ENCODE measurements at places on chromosomes 5 and 9.

- DNase-seq: no peak
Measured at GRCh38 chr9:110207071-110207641, 803 bp downstream of the C9orf152 start.

DNA sequence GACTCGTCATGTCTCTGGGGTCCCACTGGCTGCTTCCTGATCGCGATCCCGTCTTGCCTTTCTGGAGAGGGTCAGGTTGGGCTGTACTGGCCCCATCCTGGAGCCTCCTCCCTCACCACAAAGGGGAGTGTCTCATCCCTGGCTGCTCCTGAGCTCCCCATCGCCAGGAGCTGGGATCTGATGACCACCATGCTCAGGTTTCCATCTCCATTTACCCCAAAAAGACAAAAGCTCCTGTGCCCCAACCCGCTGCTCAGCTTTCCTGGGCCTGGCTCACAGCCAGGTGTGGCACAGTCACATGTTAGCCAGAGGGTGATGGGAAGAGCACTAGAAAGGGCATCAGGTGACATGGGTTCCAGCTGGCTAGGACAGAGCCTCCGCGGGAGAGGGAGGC lies 47.3 kb upstream of the CDKN2AIPNL start:
- no peak for DNase-seq

DNA sequence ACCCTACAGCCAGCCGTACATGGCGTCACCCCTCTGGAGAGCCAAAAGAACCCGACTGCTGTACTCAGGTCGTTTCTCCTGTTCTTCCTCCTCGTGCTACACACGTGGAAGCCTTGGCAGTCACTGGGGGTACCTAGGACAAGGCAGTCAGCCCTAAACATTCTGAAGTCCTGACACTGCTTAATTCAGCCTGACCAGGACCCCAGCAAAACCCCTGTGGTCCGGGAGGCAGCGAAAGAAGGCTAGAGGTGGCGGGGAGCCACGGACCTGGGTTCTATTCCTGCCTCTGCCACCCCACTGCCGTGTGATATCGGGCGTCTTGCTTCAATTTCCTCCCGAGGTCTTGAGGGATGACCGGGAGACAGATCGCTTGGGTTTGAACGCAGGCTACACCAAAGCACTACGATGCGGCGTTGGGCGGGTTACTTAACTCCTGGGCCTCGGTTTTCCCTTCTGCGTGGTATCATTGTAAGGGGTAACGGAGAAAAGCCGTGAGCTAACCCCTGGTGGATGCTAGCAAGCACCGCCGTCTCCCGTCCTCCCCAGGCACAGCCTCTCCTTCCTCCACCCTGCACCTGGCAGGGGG lies 429 bp upstream of the ARL10 start:
- no peak for DNase-seq

DNA sequence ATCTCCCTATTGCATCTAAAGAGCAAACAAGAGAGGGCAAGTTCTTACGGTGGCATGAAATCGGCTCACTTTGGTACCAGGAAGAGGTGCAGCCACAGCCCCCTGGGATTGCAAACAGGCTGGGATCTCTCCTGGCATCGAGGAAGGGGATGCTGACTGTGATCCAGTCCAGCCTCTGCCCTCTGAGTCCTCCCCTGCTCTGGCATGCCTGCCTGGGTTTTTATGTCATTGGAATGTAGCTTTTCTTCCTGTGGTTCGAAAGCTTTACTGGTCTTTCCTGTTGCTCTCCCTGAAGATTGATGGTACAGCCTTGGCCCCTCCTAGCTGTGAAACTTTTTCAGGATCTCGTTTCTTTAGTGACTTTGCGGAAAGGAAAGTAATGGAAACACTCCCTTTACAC lies 6.6 kb downstream of the SLC46A2 start:
- DNase-seq: no peak

GRCh38 chr9:120864719-120865118 lies 12.3 kb downstream of the PHF19 start:
- no peak for DNase-seq

DNA sequence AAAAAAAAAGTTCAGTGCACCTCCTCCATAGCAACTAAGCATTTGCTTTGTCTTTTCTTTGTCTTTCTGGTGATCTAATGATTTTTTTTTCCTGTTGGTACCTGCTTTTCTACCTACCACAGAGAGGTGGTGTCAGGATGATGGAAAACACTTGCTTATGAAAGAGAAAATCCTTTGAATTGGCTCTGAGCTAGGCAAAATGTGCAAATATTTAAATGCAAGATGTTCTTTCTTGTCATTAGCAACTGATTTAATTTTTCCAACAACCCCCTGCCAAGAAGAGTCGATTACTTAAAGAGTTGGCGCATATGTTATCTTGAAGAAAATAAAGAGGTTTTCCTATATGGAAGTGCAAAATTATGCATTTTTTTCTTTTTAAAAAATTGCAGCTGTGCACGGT lies 37.7 kb downstream of the TNC start:
- DNase-seq: no peak

GRCh38 chr5:6452622-6453504 lies 4.2 kb downstream of the UBE2QL1 start:
- DNase-seq: no peak

GRCh38 chr5:150660108-150660831 lies 781 bp upstream of the MYOZ3 start:
- DNase-seq: no peak

- no peak for DNase-seq
Measured at GRCh38 chr5:66969963-66970362, 226.6 kb downstream of the CD180 start.

DNA sequence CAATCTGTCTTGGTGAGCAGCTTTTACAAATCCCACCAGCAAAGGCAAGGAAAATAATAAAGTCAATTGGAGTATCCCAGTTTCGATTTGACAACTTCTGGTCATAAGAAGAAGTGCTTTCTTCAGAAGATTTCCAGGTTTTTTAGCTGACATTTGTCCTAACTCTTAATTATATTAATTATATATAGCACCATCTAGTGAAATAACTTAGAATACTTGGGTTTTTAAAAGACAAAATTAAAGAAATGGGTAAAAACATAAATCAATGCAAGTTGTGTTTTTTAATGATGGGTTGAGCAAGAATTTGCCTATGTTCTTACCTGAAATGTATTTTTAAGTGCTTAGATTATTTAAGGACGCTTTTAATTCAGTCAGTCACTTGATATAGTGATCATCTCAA lies 421.8 kb downstream of the ACTL7B start:
- no peak for DNase-seq

DNA sequence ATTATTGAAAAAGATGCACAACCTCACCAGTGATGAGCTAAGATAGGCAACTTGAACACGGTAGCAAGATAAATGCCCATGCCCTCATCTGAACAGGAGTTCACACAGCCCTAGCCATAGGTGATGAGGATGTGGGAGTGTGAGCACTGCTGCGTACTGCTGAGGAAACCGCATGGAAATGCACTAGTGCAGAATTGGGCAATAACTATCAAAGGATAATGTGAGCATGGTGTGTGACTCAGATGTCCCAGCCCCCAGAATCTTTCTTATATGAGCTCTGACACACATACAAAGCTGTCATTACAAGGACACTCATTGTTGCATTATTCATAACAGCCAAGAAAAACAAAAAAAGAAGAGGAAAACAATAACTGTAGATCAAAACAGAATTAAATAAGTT lies 521.2 kb downstream of the IRX1 start:
- no peak for DNase-seq

DNA sequence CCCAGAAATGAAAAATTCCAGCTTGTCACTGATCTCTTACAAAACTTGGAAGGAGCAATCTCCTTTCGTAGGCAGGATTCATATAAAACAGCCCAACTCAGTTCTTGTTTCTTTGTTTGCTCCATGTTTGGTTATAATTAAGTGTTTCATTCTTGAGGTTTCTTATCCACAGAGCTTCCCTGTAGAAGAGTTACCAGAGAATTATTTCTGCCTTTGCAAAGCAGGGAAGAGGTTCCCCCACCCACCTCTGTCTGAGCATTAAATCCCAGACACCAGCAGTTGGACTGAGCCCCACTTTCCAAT lies 34.1 kb upstream of the RAI14 start:
- no peak for DNase-seq

DNA sequence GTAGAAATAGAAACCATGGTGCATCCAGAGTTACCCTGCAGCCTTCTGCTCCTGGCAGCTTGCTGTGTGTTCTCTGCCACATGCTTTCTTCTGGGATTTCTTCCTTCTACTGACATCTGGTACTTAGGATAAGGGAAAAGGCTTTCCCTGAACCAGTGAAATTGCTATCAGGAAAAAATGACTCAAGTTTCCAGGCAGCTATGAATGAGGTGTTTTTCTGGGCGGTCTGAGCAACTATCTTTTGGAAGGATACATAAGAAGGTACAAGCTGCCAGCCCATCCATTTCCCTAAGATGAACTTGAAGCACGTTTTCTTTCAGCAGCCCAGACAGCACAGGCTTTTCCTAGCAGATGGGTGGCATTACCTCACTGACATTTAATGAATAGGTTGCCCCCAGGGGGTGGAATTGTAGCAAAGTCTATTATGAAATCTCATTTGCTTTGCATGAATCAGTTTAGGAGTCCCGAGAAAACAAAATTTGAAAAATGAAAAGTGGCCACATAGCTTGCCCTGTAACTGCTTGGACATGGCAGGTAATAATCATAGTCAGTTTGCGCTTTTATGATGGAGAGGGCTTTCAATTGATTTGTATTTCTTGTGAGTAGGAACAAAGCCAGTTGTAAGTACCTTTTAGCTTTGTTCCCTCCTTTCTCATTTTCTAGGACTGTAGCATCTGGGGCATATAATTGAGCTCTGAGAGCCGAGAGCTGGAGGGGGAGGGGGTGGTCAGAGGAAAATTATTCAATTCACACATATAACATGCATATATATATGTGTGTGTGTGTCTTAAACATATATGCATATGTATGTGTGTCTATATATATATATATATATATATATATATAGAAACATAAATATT lies 108.5 kb downstream of the C9orf152 start:
- DNase-seq: no peak

DNA sequence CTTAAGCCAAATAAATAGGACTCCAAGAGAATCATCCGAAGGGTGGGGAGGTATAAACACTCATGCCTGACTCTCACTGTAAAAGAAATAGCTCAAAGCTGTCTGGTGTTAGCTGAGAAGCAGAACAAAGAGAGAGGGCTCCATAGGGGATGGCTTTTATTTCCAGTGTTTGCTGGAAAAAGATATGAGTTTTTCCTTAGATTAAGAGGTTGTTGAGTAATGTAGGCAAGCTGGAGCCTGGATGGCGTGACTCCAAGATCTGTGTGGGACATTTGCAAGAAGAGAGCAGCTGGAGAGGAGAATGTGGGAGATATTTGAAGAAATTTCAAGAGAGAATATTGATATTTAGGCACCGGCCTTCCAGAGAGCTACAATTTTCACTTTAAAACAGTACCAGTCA lies 793.7 kb upstream of the RGMB start:
- no peak for DNase-seq

DNA sequence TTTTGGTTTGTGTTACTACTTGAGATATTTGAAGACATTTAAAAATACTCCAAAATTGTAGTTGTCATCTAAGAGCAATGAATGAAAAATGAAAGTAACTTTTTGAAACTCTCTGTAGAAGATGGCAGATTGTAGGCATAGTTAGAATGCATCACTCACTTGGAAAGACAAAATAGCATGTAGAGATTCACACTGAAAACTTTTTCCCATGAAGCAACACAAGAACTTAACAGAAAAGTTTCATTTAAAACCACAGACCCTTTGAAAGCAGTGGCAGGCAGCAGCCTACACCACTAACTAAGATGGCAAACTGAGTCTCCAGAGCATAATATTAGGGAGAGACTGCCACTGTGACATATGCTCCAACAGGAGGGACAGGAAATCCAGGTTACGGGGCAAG lies 18.9 kb upstream of the FAM174A start:
- no peak for DNase-seq

DNA sequence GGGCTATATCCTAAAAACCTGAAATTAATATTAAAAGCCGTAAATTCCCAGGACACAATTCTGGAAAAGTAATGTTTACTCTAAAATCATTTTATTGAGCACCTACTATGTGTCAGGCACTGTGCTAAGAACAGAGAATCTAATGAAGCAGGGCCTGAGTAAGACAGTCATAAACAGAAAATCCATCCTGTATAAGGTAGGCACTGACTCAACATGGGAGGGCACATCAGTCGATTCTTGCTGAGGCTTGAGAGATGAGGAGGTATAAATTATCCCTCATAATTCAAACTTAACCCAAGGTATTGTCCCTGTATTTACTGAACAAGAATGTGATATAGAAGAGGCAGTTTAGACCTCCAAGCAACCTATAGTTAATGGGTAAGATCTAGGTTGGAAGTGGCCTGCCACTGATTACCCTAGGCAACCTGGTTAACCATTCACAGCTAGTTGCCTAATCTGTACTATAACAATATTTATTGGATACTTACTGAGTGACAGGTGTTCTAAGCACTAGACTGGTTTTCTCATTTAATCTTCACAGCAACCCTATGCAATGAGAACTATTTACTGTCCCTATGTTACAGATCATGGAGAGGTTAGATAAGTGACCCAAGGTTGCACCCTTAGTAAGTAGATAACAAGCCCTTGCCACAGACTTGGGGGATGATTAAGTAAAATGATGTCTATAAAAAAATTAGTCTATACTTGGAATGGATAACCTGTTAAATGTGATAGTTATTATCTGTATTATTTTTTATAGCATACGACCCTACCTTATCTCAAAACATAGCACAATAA lies 317.7 kb downstream of the PDE4D start:
- no peak for DNase-seq

DNA sequence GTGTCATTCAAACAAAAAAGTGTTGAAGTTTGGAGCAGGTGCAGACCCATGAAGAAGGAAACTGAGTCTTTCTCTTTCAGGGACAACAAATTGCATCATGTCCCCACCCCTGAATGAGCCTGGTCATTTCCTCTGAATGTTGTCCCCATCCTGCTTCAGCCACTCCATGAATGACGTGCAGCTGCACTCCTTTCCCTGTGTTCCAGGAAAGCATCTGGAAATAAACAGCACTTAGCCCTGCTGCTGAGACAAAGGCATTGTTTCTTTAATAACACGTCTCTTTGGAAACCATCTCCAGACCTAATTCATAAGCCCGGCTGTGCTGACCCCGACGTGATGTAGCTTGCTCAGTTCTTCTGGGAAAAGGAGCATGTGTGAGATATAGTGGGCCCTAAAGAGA lies 682.3 kb downstream of the BRINP1 start:
- no peak for DNase-seq

Data from cerebellar nuclear complex (tissue), 1 donor.